ENCODE measurements at places on chromosomes 7 and 10.

DNA sequence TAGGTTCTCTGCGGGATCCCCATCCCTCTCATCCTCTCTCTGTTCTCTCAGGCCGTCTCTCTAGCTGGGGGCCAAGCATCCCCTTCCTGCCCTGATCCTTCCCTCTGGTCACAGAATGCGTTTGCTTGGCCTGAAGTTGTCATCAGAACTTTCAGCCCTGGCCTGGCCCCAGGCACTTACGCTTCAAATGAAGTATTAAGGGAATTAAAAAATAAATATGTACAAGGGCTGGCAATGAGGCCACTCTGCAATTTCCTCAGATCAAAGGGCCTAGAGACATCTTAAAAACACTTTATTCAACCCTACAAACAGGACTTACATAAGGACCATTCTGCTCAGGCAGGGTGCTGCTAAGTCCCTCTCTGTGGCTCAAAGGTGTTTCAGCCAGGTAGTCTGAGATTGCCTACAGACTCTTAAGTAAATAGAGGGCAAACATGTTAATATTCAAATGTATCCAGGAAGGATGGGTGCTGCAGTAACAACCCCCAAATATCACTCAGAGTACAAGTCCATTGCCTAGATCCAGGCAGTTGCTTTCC, 16.0 kb downstream of the SFTPD start:
- no peak for DNase-seq

- no peak for DNase-seq
Measured at GRCh38 chr7:49767719-49768118, 5.7 kb upstream of the VWC2 start.

- no peak for DNase-seq
Measured at GRCh38 chr10:37747081-37747480, 110.3 kb downstream of the ZNF248 start.

GRCh38 chr10:59950105-59950504, 43.7 kb upstream of the CCDC6 start:
- DNase-seq, result no peak

- DNase-seq, result peak; percentile 18
Measured at GRCh38 chr10:116038259-116038658, 234.7 kb downstream of the GFRA1 start.

- DNase-seq, result peak; percentile 26
Measured at GRCh38 chr10:50385624-50386023, 134.3 kb upstream of the ASAH2 start.

DNA sequence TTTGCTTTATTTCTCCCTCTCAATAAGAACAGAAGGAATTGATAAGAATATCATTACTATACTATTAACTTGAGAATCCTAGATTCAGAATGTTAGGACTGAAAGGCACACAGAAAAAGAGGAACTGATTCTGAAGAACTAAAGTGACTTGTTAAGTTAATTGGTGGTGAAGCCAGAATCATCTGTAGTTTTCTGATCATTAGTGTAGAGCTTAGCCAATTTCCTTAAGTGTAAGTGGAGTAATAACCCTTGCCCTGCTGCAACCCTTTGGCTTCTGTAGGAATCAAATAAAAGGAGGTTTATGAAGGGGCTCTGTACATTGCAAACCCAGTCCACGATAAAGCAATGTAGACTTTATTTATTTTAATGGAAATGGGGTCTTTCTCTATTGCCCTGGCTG, 1186.0 kb downstream of the SORCS3 start:
- no peak for DNase-seq

DNA sequence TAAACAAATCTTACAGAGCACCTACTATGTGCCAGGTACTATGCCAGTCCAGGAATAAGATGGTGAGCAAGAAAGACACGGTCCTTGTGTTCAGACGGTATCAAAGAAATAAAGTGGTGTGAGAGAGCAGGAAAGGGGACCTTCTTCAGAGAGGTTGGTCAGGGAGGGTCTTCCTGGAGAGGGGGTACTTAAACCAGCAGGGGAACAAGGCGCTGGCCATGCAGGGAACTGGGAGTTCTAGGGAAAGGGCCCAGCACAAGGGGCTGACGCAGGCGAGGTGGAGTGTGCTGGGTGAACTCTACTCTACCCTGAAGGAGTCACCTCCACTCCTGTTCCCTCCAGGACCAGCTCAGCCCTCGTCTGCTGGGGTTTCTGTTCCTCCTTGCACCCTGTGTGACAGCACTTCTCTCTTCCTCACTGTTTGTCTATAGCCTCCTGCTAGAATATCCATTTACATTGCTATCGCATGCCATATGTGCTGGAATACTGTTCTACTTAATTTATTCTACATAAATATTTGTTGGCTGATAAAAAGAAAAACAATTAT, 73.5 kb downstream of the AOAH start:
- no peak for DNase-seq

DNA sequence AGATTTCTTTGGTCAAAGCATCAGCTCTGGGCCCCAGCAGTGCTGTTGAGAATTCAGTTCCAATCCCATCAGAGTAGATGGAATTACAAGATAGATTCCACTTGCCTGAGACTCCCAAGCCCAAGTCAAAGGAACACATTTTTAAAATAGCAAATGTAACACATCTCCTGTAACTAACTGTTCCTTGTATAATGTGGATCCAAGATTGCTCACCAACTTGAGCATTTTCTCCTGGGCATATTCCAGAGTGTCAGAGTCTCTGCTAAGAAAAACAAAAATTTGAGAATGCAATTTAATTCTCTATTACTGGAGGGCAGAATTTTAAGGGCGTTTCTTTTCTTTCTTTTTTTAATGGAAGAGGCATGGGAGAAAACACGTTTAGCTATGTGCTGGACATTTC, 136.7 kb downstream of the NEBL start:
- no peak for DNase-seq

DNA sequence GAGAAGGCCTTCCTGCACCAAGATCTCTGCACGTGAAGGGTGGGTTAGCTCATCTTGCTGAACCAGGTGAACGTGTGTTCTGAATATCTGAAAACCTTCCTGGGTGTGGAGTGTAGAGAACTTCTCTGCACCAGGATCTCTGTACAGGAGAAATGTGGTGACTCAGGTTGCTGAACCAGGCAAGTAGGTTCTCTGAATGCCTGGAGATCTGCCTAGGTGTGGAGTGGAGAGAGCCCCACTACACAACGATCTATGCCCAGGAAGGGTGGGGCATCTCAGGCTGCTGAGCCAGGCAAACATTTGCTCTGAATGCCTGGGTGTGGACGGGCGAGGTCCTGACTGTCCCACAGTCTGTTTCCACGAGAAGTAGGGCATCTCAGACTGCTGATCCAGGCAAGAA, 1002.3 kb upstream of the KCND2 start:
- no peak for DNase-seq

- DNase-seq, result peak; percentile 95
Measured at GRCh38 chr10:110918269-110918642, 724 bp downstream of the BBIP1 start.

DNA sequence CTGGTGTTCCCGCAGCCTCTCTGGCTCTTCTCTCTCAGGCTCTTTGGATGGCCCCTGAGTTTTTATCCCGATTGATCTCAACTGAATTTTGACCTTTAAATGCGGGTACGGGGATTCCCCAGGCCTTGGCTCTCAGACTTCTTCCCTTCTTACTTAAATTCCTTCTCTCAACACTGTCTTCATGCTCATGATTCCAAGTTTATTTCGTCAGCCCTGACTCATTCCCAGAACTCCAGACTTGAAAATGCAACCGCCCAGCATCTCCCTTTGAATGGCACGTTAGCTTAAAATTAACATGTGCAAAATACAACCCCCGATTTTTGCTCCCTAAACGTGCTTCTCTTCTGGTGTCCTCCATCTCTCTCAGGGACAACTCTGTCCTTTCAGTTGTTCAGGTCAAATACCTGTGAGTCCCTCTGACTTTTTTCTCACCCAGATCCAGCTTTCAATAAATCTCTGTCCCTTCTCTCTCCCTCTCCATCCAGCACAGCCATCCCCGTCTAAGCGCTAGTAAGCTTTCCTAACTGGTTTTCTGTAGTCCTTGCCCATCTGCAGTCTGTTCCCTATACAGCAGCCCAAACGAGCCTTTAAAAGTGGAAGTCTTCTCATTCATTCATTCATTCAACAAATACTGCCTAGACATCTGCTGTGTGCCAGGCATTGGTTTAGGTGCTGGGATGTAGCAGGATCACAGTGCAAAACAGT, 7.1 kb downstream of the HECW1 start:
- no peak for DNase-seq

GRCh38 chr10:23417254-23417653, 21.6 kb upstream of the OTUD1 start:
- no peak for DNase-seq

DNA sequence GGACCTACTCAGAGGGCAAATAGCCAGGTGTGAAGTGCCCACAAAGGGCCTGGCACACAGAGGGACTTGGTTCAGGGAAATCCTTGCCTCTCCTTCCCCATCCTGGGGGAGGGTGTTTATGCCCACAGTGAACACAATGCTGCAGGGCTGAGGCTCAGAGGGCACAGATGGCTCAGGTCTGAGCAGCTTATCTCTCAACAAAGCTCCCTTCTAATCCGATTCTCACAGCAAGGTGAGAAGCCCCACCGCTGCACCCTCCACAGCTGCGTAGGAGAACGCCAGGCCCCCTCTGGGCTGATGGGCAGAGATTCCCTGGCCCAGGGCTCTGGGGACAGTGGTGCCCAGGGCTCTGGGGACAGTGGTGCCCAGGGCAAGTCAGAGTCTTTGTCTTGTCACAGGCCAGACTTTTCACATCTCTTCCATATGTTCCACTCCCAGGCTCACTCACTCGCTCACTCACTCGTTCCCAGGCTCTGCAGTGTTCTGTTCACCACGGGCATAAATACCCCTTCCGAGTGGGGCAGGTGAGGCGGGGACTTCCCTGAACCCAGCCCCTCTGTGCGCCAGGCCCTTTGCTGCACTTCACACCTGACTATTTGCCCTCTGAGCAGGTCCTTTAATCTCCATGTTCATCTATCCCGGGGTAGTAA, 8.7 kb upstream of the CDHR1 start:
- no peak for DNase-seq

Measured in A673 (cell line).